ENCODE measurements at places on chromosomes 5 and 9.

GRCh38 chr9:137646341-137646740, 27.5 kb downstream of the EHMT1 start:
- DNase-seq: no peak

DNA sequence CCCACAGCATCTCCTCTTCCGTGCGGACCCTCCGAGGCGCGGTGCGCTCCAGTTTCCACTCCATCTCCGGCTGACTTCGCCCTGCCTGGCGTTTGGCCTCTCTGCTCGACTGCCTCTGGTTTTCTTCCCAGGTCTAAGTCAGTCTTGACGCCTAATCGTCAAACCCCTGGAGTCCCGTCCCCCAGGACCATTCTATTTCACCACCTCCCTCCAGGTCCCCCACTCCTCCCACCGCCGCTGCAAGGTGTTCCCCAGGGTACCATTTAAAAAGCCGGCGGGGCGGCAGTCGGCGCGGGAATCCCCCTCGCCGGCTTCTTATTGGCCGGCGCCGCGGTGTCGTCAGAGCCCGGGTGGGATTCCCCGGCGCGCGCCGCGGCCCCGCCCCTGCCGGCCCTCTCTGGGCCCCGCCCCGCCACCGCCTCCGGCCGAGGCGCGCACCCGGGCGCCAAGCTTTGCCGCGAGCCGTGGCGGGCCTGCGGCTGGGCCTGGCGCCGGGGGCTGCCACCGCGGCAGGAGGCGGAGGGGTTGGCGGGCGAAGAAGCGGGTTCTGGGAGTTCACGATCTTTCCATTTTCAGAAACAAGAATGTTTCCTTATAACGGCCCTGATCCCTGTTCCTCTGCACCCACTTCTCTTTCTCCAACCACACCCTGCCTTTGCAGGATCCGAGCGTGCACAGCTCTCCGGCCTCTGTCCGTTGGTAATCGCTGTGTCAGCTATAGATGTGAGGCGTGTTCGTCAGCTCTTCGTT, at the start of gene CDC20B:
TSS of gene CDC20B (minus strand) at position 241 of the 750 bp plus-strand sequence. CDS start at position 64, 177 bp downstream.
- DNase-seq: peak; percentile 73

DNA sequence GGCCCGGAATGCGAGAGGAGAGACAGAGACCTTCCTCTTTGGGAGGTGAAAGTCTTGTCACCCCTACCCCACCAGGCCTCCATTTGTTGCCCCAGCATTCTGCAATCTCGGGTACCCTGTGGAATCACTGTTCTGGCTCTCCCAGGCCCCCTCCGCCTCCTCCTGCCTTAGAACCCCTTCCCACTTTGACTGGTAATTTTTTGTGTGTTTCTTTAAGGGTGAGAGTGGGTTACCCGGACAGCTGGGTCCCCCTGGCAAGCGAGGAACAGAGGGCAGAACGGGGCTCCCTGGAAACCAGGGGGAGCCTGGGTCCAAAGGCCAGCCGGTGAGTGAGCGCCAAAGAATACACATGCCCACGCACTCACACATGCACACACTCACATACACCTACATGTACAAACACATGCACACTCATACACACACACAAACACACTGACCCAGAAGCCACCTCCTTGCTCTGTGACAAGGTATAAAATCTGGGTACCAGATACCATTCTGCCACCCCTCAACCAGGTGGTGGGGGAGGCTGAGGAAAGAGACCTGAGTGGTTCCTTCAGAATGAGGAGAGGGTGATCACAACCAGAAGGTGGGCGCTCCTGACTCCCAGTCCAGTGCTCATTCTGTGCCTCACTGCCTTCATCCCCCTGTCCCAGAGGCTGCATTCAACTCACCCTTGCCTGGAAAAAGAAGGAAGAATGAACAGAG, 30.9 kb upstream of the ORM1 start:
- DNase-seq: no peak

GRCh38 chr9:132669319-132669697, 475 bp downstream of the DDX31 start:
- DNase-seq: no peak

DNA sequence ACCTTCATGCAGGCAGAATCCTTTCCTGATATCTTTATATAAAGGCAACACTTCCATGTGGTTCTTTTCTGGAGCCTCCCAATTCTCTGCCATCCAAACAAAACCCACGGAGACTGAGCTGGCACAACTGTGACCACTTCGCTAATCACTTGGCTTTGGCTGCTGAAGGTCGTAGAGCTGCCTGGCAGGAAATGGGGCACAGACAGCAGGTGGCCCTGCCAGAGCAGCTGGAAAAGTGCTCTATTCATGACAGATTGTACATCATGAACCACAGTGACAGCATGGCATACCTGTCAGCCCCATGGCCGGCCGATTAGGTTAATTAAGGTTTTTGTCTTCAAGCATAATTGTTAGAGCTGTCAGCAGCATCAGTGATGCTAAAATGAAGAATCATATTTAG, 141.9 kb upstream of the ANKRD55 start:
- no peak for DNase-seq

DNA sequence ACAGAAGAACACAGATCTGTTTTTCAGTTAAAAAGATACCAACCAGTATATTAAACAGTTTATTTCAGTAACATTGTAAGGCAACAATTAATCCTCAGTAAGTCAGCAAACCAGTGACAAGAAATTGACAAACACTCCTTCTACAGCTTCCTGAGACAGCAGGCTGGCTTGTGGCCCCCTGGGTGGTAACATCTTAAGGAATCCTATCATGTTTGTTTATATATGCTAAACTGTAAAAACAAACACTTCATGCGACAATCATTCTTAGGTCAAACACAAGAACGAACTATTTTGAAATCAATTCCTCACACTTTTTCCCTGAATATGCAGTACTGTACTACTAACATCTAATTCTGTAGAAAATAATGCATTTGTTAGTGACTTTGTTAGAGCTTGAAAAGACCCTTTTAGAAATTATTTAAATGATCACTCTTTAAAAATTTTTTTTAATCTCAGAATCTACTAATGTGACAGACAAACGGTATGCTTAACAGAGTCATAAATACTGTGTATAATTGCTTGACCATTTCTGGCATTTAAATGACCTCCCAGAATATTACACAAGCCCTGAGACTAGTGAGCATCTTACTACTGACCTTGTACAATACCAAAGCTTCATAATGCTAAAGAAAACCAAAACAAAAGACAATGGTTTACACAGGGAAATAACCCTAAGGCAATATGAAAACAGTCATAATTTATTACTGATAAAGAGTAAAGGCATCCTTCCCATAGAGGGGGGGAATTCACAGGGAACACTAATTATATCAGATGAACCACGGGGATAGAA, 48.2 kb downstream of the ERMP1 start:
- no peak for DNase-seq

DNA sequence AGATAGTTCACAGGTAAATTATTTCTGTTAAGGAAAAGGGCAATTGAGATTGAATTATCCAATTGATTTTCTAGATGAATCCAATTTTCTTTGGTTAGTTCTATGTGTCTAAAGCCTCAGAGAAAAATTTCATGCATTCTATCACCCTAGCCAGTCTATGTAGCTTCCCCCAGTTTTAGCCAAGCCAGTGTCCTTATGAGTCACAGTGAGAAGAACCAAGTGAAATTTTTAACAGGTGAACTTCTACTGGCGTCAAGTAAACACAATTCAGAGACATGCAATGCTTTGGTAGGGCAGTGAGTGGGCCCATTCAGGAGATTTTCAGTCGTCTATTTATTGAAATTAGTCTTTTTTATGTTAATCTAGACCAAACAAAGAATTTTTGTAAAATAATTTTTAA, 1077.4 kb upstream of the ARRDC3 start:
- no peak for DNase-seq

DNA sequence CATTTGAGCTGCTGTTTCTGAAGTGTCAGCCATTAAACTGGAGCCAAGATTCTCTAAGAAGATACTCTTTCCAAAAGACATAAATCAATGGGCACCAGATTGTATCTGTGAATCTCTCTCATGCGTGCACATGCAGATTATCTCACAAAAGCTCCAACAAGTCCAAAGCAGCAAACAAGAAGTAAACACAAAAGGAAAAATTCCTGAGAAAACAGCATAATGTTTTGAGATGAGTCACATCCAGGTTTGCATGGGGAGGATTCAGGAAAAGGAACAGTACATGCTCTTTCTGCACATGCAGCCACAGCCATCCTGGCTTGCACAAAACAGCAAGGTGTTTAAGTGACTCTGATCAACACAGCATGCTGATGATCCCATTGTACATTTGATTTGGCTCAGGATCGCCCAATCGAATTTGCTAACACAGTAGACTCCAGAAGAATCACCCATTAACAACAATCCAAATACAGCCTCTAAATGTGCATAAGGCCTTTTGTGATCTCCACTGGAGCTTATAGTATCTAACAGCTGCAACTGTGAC, 143.1 kb downstream of the ELAVL2 start:
- DNase-seq: no peak

DNA sequence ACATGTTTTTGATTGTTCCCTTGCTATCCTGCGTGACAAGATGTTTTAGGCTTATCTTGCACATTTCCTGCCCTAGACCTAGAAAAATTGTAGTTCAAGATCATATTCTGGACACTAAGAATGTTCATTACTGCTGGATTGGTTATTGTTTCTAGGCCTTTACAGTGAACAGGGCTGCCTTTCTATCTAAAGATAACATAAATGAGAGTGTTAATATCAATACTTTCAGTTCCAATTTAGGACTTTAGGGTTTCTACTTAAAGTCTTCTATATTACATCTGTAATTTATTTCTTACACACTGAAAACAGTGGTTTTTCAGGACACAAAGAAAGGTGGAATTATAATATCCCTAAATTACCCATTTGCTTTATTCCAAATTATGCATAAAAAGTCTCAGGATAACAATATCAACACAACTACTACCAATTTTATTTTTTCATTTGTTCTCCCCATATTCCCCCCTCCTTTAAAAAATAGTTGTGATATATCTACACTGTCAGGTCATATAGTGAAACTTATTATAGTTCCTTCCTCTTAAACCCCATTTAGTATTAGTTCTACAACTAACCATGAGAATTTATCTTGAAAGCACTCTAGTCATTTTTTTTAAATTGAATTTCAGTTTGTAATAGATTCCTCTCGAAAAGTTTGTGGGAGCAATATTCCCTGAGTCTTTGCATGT, 293.9 kb upstream of the RIOK2 start:
- DNase-seq: no peak

DNA sequence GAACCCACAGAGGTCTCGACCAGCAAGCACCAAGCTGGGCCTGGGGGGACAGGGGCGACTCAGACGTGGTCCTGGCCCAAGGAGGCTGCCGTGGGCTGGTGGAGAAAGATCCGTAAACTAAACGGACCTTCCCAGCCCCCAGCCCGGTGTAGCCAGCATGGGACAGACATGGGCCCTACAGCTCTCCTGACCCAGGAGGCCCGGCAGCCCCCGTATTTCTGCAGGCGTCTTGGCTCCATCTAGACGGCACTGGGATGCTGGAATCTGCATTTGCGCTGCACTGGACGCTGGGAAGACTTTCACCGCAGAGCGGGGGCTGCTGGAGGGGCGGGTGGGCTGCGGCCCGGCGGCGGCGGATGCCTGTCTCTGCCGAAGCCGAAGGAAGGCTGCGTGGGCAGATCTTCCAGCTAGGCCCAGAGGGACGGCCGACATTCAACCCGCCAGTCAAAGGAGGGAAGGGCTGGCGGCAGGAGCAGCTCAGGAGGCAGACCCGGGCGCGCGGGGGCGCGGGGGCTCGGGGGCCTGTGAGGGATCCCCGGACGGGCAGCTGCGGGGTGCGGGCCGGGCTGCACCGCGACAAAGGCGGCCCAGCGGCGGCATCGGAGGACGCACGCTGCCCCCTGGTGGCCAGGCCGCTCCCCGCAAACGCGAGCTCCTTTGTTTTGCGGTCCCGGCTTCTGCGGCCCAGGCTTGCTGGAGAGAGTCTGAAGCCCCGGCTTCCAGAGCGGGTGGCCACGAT, 266.2 kb downstream of the NSG2 start:
- peak; percentile 23 for DNase-seq

DNA sequence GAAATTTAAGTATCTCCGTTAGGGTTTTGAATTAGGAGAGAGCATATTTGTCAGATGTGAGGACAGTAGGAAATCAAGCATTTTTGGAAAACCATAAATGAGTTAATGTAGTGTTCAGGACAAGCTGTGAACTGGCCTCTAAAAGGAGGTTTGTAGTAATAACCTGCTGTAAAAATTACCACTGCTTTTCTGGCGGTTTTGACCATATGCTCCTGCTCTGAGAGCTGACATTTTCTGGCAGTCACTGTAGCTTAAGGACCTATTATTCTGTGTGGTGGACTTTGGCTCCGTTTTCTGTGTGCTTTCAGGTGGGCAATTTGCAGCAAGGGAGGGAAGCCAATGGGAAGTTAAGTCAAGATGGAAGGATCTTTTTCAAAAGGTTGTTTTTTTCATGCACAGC, 111.1 kb downstream of the SGCD start:
- DNase-seq: no peak
